ENCODE measurements at places on chromosomes 5 and 9.

DNA sequence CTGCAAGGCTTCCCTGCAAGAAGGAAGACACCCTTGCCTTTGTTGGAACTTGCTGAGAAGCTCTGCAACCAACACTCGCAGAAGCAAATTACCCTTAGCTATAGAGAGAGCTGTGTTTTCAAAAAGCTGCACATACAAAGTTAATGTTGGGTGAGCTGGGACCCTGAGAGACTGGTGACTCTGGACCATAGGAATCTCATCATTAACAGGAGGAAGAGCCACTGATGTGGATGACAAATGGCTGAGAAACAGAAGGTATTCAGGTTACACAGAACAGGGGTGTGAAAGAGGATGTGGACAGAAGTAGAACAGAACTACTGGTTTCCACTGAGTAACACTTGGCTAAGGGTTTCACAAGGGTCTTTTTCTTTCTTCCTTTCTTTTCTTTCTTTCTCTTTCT lies 493.5 kb downstream of the IRX1 start:
- no peak for DNase-seq

GRCh38 chr9:98135938-98136337 lies 16.9 kb upstream of the TRIM14 start:
- no peak for DNase-seq

DNA sequence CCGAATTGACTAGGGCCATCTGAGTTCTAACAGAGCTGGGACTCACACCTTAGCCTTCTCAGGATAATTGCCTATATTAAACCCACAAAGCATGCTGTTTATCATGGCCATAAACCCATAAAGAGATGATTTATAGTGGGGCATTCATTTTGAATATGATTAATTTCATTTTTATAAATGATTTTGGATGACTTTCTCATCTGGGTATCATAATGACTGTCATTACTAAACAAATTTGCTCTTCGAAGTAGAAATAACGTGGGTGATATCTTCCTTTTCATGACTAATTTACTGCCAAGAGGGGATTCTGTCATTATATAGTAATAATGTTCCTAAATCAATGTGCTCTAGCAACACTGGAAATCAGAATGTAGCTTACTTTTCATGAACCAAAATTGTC lies 498.2 kb downstream of the CDH12 start:
- no peak for DNase-seq

DNA sequence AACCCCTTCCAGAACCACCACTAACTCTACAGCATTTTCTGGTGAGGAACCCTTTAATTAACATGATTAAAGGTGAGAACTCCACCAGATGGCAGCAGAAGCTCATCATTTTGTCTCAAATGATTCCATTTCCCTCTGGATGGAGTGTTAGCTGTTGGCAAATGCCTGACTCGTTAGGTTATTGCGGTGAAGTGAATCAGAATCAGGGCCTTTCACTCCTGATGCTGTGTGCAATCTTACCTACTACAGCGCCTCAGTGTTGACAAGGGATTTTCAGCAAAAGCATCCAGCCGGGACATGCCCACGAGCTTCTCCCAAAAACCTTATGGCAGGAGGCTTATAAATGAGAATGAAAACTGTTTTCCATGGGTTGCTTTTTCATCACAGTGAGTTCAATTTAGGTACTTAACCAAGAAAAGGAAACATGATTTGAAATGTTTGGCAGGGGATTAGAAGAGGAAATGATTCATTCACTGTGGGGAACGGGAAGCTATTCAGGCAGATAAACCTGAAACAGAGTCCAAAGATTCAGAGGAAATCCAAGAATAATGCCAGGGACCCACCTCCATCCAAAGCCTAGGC lies 48.0 kb upstream of the CAST start:
- no peak for DNase-seq
